RPMI7951 (cell line): ENCODE measurements at places on chromosomes 3 and 15. TPM values are rescaled to one million over a fixed set of nuclear protein-coding genes. Genes with fewer than 3 reads are reported as not detected.

DNA sequence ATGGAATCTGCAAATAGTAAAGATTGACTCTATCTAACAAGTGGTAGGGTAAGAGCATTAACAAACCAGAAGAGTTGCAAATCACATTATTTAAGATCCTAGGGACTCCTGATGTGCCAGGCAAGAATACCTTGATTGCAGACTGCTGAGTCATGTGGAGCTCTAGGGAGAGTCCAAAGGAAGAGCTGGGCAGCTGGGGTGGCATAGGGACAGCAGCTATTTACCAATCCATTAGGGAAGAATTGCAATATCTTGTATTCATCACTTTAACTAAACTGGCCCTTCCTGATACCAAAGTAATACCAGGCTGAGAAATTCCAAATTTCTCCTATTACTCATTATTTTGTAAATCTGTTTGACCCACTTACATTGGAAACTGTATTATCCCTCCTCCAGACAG lies 52.2 kb upstream of the ACP3 start:
- peak; percentile 6 for DNase-seq

DNA sequence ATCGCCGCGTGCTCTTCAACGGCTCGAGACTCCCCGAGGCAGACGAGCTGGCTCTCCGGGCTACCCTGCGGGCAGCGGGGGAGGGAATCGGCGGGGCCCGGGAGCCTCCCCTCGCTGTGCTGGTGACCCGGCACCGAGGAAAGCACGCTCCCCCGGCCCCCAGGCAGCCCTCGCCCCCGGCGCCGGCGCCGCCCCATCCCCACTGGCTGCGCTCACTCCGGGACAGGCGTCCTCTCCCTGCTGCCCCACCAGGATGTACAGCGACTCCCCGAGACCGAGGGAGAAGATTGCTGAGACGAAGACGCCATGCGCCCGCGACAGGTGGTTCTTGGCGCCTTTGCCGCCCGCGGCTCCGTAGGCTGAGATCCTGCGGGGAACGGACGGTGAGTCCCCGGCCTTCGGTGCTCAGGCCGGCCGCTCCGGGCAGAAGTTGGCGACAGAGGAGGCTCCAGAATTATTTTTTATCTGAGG lies 1.7 kb downstream of the LTK start:
- no peak for DNase-seq

- no peak for DNase-seq
Observed at GRCh38 chr15:98412852-98413251, 235.5 kb upstream of the IGF1R start.

DNA sequence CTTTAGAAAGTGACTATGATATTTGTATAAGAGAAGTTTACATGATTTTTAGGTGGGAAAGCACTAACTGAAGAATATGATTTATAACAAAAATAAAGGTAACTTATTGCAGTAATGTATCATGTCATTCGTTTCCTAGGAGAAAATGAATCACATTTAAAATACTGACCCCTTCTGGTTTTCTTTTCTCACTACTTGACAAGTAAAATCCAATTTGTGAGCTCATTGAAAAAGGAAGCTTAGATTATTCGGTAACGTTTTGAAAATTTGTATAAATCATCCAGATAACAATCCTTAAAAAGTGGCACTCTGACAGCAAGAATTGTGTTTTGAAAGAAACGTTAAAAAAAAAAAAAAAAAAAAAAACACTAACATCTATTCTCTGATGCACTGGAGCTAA lies 39.0 kb downstream of the NSUN3 start:
- peak; percentile 6 for DNase-seq

GRCh38 chr15:40162552-40162951 lies 1.7 kb downstream of the BUB1B start:
- DNase-seq: no peak

- no peak for DNase-seq
Observed at GRCh38 chr3:165459111-165459510, 262.9 kb upstream of the SLITRK3 start.

DNA sequence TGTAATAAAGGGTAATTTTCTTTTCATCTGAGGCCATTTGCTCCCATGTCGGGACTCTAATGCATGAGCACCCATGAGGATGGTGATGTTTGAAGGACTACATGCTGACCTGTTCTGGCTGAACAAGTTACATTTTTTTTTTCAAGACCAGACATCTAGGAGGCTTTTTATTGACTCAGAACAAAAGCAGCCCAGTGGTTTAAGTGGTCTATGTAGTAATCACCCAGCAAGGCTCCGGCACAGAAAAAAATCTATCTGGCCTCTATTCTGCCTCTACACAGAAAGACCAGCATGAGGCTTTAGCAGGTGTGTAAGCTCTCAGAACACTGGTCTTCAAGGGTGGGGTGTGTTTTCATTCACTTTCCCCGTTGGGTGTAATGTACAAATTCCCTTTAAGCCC lies 95.1 kb upstream of the ZBED2 start:
- DNase-seq: peak; percentile 71

DNA sequence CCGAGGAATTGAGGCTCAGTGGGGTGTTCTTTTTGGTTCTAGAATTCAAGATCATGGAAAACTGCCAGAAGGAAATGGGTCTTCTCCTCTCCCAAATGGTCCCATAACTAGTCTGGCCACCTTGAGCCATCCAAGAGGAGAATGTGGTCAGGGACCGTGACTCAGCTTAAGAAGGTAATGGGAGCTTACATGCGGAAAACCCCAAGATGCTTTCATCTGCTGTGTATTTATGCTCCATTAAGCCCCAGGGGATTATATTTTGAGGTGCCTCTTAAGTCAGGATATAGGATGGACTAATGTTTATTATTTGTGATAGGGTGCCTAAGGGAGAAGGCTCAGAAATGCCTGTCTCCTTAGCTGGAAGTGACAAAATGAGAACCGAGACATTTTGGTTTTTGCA lies 39.2 kb upstream of the DLG1 start:
- peak; percentile 97 for DNase-seq

DNA sequence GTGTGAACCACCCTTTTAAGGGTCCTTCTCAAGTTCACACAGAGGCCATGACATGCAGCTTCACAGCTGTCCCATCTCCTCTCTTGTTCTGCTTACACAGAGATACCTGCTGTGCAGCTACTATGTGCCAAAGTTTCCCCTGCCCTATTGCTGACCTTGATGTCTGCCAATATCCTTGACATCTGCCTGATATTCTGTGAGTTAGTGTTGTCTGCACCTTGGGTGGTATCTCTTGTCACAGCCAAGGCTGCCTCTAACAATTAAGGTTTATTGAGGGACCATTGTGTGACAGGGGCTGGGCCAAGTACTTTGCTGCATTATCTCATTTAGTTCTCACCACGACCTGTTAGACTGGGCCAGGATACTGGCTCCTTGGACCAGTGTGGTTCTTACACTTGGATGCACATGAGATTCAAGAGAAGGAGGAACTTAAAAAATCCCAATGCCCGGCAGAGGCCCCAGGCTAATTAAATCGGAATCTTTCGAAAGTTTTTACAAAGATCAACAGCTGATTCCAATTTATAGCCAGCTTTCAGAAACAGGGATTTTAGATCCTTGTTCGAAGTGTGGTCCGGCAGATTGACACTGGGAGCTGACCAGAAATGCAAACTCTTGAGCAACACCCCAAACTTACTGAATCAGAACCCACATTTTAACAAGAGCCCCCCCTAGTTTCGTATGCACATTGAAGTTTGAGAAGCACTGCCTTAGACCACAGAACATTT lies 178.6 kb downstream of the SATB1 start:
- DNase-seq: no peak

DNA sequence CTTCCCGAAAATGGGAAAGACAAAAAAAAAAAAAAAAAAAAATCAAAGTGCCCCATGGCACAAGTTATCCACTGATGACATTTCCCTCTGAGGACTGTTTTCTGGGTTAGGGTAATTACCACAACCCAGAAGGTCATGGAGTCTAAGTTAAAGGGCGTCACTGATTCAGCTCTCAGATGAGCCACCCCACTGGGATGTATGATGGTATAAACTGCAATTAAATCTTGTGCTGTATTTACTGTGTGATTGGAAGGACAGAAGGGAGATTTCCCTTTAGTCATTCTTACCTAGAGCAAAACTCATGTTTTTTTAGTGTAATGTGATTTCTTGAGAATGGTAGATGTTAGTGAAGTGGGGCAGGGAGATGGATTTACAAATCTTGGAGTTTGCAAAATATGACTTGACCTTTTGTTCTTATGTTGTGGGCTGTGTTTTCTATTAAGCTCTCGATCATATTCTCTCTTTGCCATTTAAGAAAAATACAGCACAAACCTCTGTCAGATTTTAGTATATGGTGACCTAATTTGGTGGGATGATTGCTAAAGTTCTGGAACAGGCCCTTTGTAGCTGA lies 244.2 kb downstream of the PTPRG start:
- no peak for DNase-seq

DNA sequence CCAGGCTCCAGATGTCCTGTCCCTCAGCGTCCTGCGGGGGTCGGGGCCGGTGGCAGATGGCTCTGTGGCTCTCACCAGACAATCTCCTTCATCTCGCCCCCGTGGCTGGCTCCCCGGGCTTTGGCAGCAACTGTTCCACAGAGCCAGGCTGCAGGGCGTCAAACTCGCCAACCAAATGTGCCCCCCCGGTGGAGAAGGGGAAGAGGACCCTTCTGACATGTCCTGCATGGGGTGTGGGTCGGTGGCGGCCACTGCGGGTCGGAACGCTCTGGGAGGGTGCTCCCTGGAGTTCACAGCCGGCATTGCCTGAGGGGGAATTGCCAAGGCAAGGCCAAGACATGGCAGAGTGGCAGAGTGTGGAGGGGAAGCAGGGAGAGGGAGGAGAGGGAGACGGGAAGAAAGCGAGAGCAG lies 36.0 kb downstream of the BDH1 start:
- DNase-seq: no peak

DNA sequence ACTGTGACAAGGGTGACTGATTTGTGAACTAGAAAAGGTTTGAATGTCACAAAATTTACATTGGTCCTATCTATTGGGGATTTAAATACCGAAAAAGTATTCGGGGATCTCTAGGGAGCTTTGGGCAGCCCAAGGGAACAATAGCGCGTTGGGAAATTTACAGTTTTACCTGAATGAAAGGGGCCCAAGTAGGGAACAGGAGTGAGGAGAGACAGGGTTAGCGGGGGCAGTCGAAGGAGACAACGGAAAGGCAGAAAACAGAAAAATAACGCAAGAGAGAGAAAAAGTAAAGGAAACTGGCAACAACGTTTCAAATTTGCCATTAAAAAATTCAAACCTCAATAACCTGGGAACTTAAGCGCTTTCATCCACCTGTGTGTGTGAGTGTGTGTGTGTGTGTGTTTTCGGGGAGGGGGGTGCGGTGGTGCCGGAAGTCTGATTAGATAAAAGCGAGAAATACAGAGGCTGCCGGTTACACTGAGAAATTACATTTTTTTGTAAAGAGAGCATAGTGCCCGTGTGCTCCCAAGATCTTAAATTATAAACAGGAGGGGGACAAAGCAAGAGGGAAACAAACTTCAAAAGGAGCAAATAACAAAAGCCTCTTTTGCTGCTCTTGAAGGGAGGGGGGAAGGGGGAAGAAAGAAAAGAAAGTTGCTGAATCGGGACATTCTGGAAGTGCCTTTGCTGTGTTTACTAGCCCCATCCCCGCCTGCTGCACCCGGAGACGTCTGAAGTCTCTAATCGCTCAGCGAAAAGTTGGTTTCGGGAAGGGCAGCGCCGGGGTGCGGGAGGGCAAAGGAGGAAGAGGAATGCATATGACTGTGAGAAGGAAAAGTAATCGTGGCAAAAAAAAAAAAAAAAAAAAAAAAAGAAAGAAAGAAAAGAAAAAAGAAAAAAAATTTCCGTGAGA lies 721 bp upstream of the ZIC1 start:
- DNase-seq: no peak

GRCh38 chr3:149832086-149832485 lies 19.1 kb downstream of the RNF13 start:
- DNase-seq: no peak

GRCh38 chr3:151599103-151599672 lies 134.5 kb upstream of the AADACL2 start:
- no peak for DNase-seq

- DNase-seq: no peak
Observed at GRCh38 chr15:99983171-99983885, 250.1 kb upstream of the LYSMD4 start.

Gene CYP1A2
- total RNA-seq: not detected in 2 replicates

Gene C15orf40
- 20.2 and 32.9 TPM in 2 replicates for total RNA-seq

Gene SLC28A1
- total RNA-seq: not detected in 2 replicates

Gene ZKSCAN7
- total RNA-seq: 3.6 and 5.8 TPM in 2 replicates

Gene EFCAB12
- 0.20 TPM in 1 of 2 replicates, not detected in the other for total RNA-seq
